ENCODE measurements at places on chromosomes 12 and 14.

- no peak for DNase-seq
Observed at GRCh38 chr12:64616201-64616600, 5.9 kb downstream of the RASSF3 start.

DNA sequence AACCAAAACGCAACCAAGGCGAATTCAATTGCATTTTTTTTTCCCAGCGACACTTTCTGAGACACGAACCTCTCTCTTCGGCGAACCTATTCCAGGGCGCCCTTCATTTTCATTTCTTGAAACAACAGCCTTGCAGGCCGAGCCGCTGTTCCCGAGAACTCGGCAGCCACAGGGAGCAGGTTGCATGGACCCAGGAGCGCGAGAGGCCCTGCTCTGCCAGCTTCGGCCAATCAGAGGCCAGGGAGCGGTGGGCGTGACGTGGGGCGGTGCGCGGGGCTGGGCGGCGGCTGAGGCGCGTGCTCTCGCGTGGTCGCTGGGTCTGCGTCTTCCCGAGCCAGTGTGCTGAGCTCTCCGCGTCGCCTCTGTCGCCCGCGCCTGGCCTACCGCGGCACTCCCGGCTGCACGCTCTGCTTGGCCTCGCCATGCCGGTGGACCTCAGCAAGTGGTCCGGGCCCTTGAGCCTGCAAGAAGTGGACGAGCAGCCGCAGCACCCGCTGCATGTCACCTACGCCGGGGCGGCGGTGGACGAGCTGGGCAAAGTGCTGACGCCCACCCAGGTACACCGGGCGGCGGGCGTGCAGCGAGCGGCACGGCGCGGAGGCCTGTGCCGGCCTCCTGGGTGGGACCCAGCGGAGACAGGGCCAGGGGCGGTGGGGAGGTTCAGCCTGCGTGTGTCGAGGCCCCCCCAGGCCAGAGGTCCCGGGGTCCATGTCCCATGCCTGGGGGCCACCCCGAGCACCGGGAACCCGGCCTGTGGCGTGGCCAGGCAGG, at the start of gene PEBP1:
PEBP1 (plus strand) TSS at position 337 of the 771 bp plus-strand sequence; CDS start at position 423, 86 bp downstream.
- peak; percentile 88 for DNase-seq

DNA sequence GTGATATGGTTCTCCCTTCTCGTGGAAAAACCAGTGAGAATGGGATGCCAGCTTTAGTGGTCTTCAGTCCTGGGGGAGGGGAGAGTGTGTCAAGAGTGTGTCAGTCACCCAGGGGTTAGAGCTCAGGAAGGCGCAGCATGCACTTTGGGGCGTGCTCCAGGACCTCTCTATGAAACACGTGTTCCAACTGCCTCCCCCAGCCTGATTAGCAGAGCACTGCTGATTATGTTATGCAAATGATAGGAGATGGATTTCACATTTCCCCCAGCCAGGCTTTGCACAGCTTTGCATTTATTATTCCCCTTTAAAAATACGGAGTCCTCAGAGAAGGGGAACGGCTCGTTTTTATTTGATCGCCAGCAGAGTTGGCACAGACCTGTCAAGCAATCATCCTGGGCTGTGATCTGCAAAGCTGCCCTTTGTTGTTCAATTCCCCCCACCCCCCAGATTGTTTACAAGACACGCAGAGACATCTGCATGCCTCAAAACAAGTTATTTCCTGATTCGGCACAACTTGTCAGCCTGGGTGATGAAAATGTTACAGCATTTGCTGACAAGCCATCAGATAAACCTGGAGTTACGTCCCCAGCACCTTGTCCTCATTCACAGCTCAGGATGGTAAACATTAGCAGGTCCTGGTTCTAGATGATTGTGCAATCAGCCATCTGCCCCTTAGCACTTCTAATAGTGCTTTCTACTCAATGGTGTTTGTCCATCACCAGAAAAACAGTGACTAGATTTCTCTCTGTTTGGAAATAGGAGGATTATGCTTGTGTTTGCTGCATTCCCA, 196.5 kb downstream of the NOVA1 start:
- DNase-seq = no peak

DNA sequence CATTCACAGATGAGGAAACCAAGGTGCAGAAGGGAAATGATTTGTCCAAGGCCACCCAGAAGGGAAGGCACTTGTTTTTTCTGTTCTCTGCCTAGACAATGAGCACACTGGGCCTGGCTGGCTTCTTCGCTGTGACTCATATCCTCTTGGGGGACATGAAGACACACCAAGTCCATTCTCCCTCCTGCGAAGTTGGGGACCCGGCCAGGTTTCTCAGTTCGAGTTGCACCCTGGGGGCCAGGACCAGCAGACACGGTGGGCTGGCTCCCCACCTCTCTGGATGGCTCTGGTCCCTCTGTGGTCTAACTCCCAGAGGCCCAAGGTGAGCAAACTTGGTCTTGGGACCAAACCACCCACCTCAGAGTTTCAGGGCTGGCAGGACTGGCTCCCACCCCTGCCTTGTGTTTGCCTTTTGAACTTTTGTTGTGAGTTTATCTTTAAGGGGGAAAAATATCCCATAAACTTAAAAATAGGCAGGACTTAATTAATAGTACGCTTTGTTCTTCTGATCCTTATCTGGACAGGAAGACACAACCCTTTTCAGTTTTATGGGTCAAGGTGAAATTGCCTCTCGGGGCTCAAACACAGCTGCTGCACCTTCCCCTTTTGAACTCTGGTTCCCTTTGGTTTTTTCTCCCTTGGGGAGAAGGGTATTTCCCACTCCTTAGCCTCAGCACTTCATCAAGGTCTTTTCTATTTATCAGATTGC, 9.0 kb upstream of the MLEC start:
- no peak for DNase-seq

DNA sequence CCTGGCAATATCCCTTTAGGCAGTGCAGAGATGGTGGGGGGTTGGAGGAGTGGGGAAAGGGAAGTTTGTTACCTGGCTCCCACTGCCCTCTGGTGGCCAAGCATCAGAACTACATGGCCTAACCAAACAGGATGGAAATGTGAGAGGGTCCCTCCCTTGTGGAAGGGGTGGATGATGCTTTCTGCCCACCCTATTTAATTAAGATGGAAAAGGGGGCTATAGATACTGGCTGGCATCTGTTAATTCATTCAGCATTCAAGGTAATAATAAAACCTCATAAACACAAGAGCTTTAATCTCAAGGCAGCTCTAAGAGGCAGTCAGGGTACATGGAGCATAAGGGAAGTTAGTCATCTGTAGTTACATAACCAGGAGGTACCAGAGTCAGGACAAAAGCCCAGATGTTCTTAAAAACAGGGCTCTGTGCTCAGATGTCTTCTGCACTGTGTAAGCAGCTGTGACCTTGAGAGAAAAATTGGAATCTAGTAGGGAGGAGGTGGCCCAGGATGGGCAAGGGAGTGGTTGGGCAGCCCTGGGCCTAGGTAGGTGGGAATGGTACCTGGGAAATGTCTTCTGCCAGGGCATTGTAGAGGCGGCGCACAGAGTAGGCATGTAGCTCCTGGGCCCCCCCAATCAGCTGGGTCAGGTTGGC, 4.6 kb downstream of the AP1G2 start:
- DNase-seq = no peak

DNA sequence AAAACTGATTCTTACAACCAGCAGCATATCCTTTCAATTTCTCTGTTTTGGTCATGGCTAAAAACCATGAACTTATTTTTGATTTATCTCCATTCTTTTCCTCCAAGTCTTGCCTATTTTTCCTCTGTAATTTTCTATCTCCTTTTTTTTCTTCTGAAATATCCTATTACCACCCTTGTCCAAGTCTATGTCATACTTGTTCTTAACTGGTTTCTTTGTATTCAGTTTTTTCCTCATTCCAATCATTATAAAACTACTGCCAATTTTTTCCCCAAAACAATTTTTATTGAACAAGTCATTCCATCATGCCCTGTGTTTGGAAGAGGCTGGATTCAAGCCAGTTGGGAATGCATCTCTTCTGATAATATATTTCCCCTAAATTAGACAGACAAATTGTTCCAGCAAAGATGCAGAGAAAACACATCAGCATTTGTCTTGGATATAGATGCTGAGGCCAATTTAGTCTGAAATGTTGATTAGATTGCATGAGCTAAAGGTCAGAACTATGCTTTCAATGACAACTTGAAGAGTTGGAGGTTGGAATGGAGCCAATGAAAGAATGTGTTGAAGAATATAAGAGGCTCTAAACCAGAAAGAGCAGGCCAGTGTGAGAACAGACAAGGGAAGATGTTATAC, 30.7 kb downstream of the OTOGL start:
- no peak for DNase-seq

All from stimulated activated CD8-positive, alpha-beta memory T cell treated with anti-CD3 and anti-CD28 coated beads, Interleukin-7, amount 100 ng/mL, for 48 hours (primary cell).